ENCODE measurements at places on chromosomes 2 and 18. TPM values are rescaled to one million over a fixed set of nuclear protein-coding genes. Genes with fewer than 3 reads are reported as not detected.
A peak's percentile ranks its signal among the peaks of the same experiment; 100 is the strongest.

GRCh38 chr18:65017372-65017760 is 733.4 kb upstream of the CDH7 start:
- DNase-seq: no peak

The OBSL1 gene
- 40.8 TPM for total RNA-seq

DNA sequence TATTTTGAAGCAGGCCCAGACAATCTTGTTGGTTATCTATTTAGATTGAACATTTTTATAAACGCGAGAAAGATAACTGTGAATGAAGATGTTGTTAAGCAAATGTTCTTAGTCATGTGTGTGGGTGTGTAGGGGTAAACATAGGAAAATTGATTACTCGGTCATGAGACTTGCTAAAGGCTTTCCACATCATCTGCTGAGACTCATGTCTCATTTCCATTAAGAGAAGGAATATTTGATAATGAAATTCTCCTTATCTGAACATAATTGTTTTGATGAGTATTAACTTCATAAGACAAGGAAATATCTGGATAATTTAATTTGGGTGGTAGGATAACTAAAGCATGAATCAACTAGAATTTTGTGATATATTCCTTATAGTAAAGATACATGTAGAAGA is 19.7 kb downstream of the CCDC102B start:
- DNase-seq: no peak

GRCh38 chr2:236343400-236344161 is 79.4 kb upstream of the ASB18 start:
- DNase-seq: peak; percentile 71

The CFC1 gene
- total RNA-seq: not detected

DNA sequence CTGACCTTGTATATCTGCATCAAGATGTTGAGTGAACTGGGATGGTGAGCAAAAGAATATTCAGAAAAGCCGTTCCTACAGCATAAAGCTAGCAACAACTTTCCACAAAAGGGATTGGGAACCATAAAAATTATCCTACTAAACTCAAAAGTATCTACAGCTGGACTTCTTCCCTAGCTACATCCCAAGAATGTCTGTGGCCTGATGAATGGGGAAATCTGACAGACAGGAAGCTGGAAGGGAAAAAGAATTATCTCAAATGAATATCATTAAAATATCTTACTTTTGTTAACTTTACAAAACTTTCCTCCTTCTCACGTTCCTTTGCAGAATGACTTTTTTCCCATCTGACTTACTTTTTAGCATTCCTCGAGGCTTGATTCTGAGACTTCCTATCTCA is 150.9 kb downstream of the PDE11A start:
- DNase-seq: no peak

DNA sequence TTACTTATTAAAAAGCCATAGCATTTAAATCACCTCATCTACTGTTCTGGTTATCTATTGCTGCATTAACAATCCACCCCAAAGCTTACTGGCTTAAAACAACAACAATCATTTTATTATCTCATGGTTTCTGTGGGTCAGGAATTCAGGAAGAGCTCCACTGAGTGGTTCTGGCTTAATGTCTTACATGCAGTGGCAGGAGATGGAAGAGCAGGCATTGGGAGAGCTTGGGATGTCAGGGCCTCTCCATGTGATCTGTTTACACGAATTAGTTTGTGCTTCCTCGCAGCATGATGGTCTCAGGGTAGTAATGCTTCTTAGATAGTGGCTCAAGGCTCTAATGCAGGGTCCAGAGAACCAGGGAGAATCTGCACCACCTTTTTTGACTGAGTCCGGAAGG is 14.4 kb upstream of the REL start:
- no peak for DNase-seq

DNA sequence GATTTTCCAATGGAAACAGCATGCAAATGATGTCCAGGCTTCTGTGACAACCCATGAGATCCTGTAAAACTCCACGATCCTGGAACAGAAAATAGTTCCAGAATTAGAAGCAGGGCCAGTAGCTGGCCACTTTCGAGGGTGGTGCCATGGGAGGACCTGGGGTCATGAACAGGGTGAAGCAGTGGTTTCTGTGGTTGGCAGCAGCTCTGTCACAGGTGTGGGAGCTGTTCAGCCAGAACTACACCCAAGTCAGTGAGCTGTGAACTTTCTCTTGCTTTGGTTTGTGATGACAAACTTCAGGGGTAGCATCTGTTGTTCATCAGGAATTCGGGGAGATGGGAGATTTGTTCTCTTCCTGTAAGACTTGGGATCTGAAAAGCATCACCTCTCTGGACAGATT is 314.4 kb upstream of the NT5C1B start:
- no peak for DNase-seq

The SERPINB5 gene
- total RNA-seq: not detected

The GORASP2 gene
- total RNA-seq: 28.3 TPM

The SLC11A1 gene
- under 0.01 TPM for total RNA-seq

GRCh38 chr2:179460181-179460929 is 195.7 kb upstream of the SESTD1 start:
- peak; percentile 74 for DNase-seq

DNA sequence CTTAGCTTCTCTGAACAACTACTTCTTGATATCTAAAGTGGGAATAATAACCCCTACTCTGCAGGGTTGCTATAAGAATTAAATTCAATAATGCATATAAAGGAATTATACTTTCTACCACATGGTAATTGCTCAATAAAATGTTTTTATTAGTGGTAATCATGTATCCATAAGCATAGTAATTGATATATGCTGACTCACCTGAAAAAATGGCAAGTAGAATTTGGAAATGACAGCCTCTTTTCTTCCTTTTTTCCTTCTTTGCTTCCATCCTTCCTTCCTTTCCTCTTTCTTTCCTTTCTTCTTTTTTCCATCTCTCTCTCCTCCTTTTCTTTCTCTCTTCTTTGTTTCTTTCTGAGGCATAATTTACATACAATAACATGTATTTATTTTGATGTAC is 65.3 kb downstream of the DPP10 start:
- no peak for DNase-seq

DNA sequence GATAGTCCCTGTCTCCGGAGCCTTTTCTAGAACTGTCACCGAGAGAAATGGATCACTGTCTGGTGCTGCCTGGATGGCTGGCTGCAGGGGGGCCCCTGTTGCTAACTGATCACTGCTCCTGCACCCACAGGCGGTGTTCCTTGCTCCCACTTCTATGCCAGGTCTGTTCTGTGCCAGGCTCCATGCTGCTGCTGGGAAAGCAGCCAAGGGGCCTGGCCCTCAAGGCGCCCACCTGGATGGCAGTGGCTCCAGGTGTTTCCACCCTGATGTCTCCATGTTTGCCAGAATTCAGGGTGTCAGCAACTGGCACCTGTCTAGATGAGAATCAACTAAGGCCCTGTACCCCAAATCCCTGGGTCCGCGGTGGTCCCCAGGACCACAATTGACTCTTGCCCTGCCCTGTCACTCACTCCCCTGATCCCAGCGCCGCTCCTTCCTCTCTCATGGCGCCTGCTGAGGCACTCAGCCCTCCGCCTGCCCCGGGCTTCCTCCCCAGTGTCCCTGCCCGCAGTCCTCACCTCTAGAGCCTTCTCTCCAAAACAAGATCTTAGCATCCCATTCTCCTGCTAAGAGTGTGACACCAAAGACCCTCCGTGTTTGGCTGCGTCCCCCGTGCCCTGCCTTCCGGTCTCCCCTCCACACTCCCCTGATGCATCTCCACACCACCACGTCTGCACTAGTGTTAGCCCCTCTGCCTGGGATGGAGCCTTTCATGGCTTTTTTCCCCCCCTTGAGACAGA is 72.5 kb upstream of the OTOF start:
- DNase-seq: no peak

DNA sequence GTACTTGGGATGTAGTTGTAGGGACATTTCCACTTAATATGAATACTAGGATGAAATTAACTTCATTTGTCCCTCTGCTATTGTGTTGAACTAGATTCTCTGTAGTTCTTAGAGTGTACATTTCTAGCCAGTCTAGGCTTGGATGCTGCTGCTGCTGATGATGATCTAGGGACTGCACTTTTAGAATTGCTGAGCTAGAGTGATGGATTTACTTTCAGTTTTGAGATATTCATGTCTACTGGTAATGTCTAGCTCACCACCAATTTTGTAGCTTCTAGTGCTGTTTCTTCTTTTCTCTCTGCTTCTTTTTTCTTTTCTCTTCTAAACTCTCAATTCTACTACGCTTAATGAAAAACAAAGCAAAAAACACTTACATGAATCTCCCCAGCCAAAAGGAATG is 49.4 kb downstream of the MRPS9 start:
- DNase-seq: no peak

The CHST9 gene
- total RNA-seq: not detected

The PLB1 gene
- 0.26 TPM for total RNA-seq

- peak; percentile 74 for DNase-seq
Observed at GRCh38 chr2:42722320-42723190, 41.4 kb downstream of the OXER1 start.

The IER3IP1 gene
- 47.5 TPM for total RNA-seq

The GLI2 gene
- under 0.01 TPM for total RNA-seq

GRCh38 chr2:174485788-174486562 is 854 bp downstream of the GPR155 start:
- no peak for DNase-seq

DNA sequence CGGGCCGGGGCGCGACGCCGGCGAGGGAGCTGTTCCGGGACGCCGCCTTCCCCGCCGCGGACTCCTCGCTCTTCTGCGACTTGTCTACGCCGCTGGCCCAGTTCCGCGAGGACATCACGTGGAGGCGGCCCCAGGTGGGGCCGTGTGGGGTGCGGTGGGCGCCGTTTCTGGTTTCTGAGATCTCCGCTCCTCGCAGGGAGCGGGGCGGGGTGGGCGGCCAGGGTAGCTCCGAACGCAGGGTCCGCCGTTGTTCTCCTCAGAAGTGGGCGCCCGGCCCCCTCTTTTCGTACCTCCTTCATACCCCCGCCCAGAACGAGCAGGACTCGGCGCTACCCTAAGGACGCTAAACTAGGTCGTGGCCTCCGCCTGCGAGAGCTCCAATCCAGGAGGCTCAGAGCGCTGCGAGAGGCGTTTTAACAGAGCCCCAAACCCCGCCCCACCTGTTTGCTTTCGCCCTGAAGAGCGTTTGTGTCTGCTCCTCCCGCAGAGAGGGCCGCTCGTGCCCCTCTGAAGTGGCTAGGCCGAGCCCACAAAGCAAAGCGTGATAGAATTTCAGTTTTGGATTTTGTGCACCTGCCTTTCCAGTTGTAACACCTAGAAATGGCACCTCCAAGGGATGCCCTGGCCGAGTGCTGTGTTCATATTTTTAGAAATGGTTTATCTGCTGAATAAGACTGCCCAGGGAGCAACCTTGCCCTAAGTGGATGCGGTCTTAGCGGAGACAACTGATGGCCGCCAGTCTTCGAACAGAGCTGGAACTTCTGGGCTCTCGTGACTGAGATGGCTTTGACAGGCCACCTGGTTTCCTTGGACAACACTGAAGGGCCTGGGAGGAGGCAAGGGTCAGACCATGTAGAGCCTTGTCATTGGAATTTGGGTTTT is 626 bp downstream of the CAPN10 start:
- DNase-seq: peak; percentile 42

DNA sequence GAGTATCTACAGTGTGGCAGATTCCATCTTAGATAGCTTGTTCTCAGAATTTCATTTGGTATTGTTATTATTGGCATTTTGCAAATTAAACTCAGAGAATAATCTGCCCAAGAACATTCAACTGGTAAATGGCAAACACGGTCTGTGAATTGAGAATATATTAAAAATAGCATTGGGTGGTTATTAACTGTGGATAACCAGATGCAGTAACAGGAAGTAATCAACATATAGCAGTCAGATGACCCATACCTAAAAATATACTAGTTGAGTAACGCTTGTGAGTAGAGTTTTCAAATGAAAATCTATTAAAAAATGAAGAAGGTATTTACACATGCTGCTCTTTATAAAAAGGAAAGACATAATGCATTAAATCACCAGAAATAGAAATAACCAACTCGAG is 129.5 kb downstream of the ZNF804A start:
- DNase-seq: no peak

The EFEMP1 gene
- total RNA-seq: 3,306 TPM

The LOXHD1 gene
- under 0.01 TPM for total RNA-seq

DNA sequence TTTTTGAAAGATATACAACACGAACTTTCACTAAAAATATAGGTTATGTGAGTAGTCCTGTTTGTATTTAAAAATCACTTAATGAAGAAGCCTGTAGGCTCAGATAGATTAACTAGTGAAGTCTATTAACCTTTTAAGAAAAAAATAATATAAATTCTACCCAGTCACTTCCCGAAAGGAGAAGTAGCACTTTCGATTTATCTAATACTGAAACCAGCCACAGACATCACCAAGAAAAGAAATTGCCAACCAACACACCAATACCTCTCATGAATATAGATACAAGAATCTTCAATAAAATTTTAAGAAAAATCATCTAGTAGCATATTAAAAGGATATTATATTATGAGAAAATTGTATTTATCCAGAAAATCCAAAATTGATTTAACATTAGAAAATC is 160.5 kb downstream of the GALNT13 start:
- no peak for DNase-seq

DNA sequence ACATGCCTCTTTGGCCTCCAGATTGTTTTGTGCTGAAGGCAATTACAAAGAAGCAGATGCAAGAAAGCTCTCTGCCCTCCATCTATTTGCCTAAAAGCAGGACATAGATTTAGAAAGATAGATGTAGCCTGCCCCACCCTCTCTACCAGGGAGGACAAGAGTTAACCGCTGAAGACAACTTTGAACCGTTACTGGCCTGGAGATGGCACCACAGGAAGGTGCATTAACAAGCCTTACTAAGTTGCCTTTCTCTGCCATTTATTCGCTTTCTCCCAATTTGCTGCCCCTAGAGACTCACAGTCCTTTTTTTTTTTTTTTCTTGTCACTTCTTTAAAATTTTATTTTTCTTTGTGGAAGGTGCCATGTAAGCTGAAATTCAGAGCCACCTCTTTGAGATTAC is 28.8 kb upstream of the RMDN2 start:
- no peak for DNase-seq

The GALR1 gene
- not detected for total RNA-seq

The MC5R gene
- not detected for total RNA-seq

Measured in dermis microvascular lymphatic vessel endothelial cell (primary cell).